ENCODE measurements at places on chromosomes 3 and 15.

DNA sequence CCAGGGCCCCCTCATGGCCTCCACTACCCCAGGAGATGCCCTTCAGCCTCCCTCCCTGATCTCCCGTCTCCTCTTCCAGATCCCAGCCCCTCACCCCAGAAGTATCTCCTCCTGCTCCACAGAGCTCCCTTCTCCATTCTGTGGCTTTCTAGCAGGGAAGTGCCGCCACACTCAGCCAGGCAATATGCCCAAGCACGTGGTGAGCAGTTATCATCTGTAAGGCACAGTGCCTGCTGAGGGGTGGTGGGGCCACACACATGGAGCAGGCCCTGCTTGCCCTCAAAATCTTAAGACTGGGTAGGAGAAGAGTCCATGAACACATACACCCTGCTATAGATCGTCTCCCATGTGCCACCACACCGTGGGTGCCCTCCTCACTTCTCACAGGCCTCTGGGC is 2.4 kb upstream of the PHGR1 start:
- DNase-seq = no peak

GRCh38 chr15:70314688-70315087 is 217.0 kb upstream of the TLE3 start:
- DNase-seq = no peak

DNA sequence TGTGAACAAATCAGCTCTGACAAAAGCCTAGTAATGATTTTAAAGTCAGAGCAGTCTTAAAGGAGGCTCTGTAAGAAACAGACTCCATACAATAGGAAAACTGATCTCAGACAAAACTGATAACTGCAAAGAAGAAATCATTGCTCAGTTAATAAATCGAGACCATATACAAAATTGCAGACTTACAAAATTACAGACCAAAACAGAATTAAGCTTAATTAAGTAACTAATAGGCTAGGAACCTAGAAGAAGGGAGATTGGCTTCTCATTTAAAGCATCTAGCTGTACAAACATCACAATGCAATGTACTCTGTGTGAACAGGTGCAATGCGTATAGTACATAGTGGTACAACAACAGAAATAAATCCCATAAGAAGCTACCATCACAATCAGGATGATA is 46.3 kb downstream of the ZBTB20 start:
- DNase-seq = no peak

- DNase-seq = no peak
Observed at GRCh38 chr15:98013631-98014030, 53.1 kb downstream of the ARRDC4 start.

GRCh38 chr15:36330598-36330997 is 248.8 kb upstream of the CDIN1 start:
- DNase-seq = no peak

DNA sequence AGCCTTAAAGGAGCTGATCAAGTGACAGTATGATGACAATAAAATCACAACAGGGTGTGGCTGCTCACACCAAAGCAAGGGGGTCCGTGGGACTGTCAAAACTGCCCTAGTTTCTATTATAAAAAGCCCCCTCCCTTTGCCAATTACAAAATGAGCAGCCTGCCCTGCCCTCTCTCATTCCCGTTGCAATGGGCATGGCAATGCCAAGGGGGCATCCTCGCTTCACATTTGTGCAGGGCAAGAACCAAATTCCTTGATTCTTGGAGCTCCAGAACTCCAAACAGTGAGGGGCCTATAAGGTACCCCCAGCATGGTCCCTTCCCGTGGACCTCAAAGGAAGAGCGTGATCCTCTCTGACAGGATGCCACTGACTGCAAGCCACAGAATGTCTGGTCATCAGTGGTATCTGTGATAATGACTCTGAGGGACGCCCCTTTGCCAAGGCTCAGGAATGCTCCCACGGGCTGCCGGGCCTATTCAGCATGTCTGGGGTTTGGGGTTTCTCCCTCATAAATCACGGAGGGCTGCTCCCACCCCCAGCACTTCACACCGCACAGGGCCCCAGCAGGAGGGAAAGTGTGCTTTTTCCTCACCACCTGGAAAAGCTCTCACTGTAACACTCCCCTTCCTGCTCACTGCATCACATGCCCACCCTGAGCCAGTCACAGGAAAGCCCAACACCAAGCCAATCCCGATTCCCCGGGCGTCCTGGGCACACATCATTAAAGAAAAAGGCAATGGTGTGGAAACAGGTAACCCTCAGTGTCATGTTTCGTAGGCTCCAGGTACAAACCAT is 105.1 kb upstream of the TRPM1 start:
- no peak for DNase-seq

GRCh38 chr3:141952611-141953010 is 76.2 kb downstream of the ATP1B3 start:
- no peak for DNase-seq

- DNase-seq = no peak
Observed at GRCh38 chr15:52529341-52529924, 753 bp upstream of the MYO5A start.

DNA sequence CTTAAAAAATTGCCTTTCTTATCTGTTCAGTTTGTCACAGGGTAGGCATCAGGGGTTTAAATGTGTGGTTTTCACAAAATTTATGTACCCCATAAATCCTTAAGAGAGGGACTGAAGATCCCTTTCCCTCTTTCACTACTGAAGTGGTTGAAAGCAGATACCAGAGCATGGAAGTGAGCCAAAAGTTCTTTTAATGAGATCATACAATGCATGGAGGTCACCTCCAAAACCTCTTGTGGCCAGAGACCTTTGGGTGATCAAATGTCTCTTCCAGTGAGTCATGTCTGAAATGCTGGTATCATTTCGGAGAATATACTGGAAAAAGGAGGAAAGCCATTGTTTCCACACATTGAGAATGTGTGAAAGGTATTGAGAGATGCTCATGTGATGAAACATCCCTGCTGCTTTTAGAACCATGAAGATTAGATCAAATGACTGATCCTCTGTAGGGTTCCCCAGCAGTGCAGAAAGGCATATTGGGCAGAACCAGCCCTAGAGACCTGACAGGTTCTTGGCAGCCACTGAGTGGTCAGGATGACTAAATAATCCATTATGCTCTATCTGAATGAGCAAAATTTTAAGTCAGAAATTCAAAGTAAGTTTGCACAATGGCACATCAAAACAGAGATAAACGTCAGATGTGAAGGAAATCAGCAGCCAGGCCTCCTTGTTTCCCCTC is 165.8 kb upstream of the SLC2A2 start:
- DNase-seq = no peak

- DNase-seq = no peak
Observed at GRCh38 chr3:65833761-65834505, 204.8 kb downstream of the MAGI1 start.

DNA sequence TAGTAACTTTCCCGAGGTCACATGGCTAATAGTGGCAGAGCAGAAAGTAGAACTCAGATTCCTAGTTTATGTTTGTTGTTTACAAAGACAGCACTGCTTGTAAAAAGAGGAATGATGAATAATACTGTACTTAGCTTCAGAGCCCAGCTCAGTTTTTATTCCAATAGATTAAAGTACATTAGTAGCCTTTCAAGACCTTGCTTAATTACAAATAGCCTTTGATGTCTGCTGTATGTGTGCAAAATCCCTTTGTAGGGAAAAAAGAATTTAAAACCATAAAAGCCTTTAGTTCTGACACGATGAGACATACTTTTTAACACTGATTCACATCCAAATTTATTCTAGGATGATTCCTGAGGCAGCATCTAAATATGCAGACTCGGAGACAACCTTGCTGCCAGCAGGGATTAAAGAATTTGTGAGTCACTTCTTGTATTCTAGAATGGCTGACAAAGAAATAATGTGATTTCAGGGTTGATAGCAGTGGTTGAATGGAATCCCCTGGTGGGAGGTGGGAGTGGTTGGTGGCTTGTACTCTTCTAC is 324.2 kb upstream of the TGFBR2 start:
- no peak for DNase-seq

GRCh38 chr3:57382933-57383332 is 90.4 kb upstream of the ASB14 start:
- DNase-seq = no peak

GRCh38 chr15:75753145-75753544 is 40.5 kb upstream of the CSPG4 start:
- no peak for DNase-seq

GRCh38 chr3:164306042-164306441 is 772.3 kb downstream of the SI start:
- no peak for DNase-seq

GRCh38 chr3:86845726-86846125 is 145.2 kb downstream of the VGLL3 start:
- no peak for DNase-seq
